ENCODE measurements at places on chromosomes 16 and 17.

DNA sequence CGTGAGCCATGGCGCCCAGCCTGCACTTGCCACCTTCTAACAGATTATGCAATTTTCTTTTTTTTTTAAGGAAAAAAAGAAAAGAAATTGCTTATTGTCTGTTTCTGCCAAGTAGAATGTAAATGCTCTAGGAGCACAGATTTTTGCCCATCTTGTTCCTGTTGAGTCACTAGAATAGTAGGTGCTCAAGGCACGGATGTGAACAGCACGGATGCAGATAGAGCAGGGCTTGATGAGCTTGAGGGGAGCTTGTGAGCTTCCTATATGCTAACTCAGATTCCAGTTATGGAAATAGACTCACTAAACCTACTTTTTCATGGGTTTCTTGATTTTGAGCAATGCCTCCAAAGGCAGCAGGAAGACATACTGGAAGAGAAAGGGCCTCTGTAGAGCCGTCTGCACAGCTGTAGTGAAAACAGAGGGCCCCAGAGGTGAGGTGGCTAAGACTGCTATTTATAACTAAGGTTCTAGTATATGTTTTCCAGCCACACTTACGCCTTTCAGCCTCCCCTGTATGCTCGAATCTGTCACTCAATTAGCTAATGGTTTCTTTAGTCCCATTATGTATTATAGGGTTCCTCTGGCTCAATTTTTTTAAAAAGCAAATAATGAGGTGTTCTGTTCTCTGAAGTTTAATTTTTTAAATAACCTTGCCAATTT lies 72.8 kb downstream of the WWP2 start:
- DNase-seq = no peak

- peak; percentile 65 for DNase-seq
These were observed 825 bp downstream of the HEATR6 start for GRCh38 chr17:60077672-60078519.

- no peak for DNase-seq
These were observed 74.4 kb upstream of the ARL4D start for GRCh38 chr17:43324205-43324893.

DNA sequence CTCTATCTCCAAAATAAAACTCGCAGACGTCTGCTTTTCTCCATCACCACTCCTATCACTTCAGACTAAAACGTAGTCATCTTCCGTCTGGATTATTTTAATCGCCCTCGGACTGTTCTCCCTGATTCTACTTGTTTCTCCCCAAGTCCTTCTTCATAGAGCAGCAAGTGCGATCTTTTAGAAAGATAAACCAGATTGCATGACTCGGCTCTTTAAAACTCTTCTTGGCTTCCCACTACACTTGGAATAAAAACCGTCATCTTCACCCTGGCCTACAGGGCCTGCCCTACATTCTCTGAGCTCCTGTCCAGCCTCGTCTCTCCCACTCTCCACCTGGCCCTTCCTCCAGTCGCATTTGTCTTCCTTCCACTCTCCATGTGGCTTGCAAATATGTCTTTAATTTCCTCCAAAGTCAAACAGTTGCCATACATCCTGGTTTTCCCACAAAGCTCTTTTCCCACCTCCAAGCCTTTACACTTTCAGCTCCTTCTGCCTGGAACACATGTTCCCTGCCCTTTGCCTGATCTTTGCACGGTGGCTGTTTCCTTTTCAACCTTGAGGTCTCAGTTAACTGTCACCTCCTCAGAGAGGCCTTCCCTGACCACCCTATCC lies 70.5 kb upstream of the DHX40 start:
- no peak for DNase-seq

- peak; percentile 39 for DNase-seq
These were observed 11.8 kb downstream of the DLX4 start for GRCh38 chr17:49980703-49981197.

Data from NCI-H526 treated with DMSO at 0.1 percent for 48 hours (cell line).